ENCODE measurements at places on chromosomes 7 and 10.

- DNase-seq = peak; percentile 93
Observed at GRCh38 chr7:151491859-151492258, 27.8 kb downstream of the RHEB start.

- DNase-seq = no peak
Observed at GRCh38 chr7:1641173-1641572, 28.9 kb upstream of the ELFN1 start.

DNA sequence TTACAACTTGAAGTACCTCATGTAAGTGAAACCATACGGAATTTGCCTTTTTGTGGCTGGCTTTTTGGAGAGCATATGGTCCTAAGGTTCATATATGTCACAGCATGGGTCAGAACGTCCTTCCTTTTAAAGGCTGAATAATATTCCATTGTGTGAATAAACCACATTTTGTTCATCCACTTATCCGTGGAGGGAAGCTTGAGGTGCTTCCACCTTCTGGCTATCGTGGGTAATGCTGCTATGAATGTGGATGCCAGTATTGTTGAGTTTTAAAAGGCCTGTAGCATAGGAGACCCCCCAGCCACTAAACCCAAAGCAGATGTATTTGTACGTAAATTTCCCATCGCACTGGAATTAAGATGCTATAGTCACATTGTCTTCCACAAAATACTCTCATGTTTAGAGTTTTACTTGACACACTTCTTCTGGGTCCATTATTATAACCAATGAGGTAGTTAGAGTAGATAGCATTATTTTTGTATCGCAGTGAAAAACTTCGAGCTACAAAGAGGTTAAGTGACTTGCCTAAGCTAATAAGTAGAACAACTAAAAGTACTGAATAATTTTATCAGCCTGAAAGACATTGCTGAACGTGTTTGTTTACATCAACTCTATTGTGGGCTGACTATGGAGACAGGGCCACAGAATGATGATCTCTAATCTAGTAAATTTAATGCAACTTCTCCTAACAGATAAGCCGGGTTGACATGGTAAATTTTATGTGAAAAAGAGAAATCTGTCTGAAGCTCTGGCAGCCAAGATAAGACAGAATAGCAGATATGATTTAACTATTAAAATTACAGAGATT is 183.0 kb upstream of the CTBP2 start:
- peak; percentile 33 for DNase-seq

DNA sequence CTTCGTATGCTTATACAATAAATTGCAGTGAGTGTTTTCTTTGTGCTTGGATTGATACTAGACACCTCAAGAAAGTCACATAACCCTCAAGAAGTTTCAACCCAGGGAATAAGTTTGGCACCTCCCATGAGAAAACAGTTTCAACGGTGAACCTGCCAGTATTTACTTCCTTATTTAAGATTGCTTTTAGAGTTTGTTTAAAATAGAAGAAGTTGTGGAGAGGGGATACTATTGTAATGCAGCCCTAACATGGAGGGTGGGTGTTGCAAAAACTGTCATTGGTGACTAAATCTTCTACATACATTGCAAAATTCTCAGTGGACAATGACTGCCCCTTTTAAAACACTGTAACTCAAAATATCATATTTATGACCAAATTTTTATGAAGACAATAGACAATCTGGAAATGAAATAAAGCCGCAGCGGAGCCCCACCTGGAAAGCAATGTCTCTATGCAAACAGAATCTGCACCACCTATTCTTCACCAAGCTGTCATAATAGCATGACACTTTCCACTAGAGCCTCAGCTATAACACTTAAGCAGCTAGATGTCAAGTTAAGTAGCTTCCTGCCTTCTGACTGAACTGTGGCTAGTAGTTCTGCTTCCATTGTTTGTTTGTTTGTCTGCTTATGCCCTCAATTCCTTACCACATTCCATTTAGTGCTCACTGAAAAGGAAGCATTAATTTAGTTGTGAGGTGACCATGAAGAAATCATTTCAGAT is 98.2 kb downstream of the MDFIC start:
- no peak for DNase-seq

- DNase-seq = peak; percentile 80
Observed at GRCh38 chr7:85186083-85186520, 754 bp downstream of the SEMA3D start.

- DNase-seq = no peak
Observed at GRCh38 chr7:92963566-92963965, 127.2 kb upstream of the CDK6 start.

DNA sequence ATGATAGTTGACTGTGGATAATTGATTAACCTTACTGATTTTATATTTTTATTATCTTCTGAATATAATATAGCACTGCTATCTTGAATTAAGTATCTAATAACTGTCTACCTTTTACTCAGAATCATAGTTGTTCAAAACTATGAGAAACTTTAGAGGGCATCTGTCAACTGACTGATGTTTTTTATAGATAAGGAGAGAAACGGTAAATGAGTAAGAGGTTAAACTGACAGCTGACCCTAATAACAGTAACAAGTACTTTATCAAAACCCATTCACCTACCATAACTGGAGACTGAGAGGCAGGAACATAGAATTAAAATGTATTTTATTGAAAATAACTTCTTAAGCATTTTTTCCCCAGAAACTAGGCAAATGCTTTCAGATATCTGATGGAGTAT is 62.2 kb downstream of the CYP51A1 start:
- no peak for DNase-seq

- DNase-seq = no peak
Observed at GRCh38 chr7:108499566-108499965, 26.4 kb downstream of the PNPLA8 start.

DNA sequence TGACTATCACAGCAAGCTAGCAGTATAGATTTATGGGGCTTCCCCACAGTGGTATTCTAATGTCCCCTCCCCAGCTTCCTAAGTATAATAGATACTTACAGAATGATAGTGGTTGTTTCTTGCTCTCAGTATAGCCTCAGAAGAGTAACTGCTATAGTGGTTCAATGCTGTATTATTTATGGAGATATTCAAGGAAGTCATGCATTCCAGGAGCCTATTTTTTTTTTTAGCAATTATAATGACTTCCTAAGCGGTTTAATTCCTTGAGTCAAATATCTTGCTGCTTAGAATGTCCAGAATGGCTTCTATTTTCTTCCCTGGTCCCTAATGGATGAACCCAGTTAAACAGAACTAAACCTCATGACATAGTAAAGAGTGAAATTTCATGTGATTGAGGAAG is 451.5 kb upstream of the SEMA3D start:
- no peak for DNase-seq

DNA sequence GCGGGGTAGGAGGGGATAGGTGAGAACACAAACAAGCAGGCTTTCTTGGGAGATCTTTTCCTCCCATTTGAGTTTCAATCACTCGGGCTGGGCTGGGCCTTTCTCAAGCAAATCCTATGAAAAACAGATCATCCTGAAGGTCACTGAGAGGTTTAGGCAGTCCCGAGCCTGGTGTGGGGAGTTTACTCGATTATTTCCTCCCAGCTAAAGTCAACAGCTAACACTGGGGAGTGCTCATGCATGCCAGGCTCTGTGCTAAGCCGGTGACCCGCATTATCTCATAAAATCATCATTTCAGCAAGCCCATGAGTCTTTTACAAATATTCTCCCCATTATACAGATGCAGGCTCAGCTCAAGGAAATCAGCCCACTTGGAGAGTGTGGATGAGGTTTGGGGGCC is 85.0 kb upstream of the PAX2 start:
- no peak for DNase-seq

- DNase-seq = no peak
Observed at GRCh38 chr7:127736511-127736910, 84.5 kb downstream of the SND1 start.

DNA sequence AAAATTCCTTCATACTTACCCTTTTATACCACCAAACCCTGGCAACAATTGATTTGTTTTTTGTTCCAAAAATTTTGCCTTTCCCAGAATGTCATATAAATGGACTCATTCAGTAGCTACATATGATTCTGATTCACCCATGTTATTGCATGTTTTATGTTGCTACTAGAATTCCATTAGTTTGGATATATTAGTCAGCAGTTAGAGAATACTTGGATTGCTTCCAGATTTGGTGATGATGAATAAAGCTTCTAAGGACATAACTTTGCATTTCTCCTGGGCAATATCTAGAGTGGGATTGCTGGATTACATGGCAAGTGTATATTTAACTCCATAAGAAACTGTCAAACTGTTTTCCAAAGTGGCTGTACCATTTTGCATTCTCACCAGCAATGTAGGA is 806.9 kb downstream of the DNAJB9 start:
- DNase-seq = peak; percentile 0

- peak; percentile 41 for DNase-seq
Observed at GRCh38 chr10:88565072-88565471, 18.0 kb downstream of the RNLS start.

GRCh38 chr10:47207894-47208469 is 92.0 kb upstream of the GDF10 start:
- DNase-seq = no peak

GRCh38 chr7:75900617-75901315 is 14.2 kb upstream of the POR start:
- DNase-seq = no peak

GRCh38 chr7:131173145-131173890 is 154.4 kb upstream of the MKLN1 start:
- peak; percentile 88 for DNase-seq

DNA sequence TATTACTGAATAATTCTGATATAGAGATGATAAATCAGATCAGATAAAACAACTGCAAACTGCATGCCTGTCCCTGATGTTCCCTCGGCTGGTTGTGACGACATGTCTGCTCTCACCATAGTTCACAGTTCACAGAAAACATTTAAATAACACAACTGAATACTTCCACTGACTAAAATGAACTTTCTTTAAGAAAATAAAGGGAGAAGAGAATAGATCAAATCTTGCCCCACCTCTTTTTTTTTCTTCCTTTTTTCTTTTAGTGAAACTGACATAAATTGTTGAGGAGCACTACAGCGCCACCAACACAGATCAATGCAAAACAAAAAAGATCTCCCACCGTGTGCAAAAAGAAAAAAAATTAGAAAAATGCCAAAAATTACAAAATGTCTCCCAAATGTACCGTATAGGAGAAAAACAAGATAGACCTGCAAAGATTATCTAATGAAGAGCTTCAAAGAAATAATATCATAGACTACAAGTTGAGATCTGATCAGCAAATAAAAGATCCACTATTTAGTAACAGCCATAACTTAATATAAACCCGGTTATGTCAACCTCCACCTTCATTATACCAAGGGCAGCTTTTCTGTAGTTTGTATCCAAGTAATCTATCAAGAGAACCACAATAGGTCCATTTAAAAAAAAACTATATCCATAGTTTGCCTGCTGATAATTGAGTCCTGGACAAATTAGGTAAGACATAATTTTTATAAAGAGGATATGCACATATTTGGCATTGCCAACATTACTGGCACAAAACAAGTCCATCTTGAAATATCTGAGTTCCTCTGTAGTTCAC is 30.7 kb upstream of the EPC1 start:
- DNase-seq = peak; percentile 53

DNA sequence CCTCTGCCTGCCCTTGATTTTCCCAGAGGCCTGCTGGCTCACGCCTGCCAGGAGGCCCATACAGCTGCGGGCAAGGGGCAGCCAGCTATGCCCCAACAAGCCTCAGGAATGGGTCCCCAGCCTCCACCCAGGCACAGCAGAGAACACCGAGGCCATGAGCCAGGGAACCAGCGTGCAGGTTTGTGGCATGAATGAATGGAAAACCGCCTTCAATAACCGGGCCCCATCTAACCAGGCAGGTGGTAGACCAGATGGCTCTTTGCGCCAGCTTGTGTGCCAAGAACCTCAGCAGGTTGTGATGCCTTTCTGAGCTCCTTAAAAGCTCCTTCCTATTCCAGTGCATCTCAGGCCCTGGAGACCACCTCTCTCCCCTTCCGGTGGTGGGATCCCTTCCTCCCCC is 50.2 kb downstream of the ELFN1 start:
- no peak for DNase-seq

GRCh38 chr10:52229291-52229931 is 84.7 kb upstream of the DKK1 start:
- DNase-seq = peak; percentile 36

DNA sequence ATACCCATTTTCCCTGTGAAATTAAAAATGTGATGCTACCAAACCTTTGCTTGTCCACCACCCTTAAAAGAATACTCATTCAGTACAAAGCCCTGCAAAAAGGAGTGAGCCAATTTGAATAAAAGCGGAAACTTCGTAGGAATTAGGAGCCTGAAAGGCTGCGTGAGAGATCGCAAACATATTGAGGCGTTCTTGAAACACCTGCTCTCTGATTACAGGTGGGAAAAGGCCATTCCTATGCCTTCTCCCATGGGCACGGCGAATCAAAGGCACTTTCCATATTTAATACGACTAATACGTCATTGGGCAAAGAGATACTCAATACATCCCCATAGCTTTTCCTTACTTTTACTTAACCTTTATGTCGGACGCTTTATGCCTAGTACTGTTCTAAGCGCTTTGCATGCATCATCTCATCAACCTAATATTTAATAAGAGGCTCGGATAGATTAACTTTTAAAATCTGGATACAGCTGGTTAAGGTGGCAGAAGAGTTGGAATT is 30.9 kb upstream of the KMT2E start:
- no peak for DNase-seq

GRCh38 chr10:124436191-124436638 is 13.6 kb downstream of the NKX1-2 start:
- DNase-seq = peak; percentile 41

- no peak for DNase-seq
Observed at GRCh38 chr10:122336332-122336731, 38.2 kb upstream of the PLEKHA1 start.

DNA sequence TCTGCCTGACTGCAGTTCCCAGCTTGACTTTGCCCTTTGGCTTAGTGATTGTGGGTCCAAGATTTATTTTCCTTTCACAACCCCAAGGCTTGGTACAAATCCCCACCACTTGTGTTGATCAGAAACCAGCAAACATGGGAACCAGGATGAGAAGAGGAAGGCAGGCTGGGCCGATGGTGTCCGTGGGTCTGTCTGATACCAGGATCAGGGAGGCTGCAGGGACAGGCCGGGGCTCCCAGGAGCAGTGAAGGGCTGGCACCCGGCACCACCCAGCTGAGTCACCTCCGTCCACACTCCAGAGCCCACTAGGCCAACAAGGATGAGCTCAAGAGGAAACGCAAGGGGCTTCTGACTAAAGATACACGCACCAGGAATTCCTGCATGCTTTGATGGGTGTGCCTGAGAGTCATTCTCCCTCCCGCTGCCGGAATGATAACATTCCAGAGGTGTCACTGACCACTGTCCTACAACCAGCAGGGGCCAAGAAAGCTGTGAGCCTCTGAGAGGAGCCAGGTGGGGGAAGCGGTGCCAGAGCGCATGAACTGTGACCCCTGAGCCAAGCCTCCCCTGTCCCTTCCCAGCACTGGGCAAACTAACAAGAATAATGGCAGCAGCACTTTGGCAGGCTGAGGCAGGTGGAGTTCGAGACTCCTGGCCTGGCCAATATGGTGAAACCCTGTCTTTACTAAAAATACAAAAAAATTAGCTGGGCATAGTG is 29.2 kb upstream of the PROSER2 start:
- DNase-seq = peak; percentile 93

GRCh38 chr10:5106553-5106952 is 12.3 kb downstream of the AKR1C3 start:
- no peak for DNase-seq

GRCh38 chr7:49787980-49788379 is 14.5 kb downstream of the VWC2 start:
- DNase-seq = no peak

Data from EL (cell line).